Activated CD4-positive, alpha-beta T cell treated with anti-CD3 and anti-CD28 coated beads for 48 hours (primary cell): ENCODE measurements at places on chromosomes 11 and 22.

GRCh38 chr11:114058026-114058706 is 1.3 kb upstream of the ZBTB16 start:
- DNase-seq = no peak

DNA sequence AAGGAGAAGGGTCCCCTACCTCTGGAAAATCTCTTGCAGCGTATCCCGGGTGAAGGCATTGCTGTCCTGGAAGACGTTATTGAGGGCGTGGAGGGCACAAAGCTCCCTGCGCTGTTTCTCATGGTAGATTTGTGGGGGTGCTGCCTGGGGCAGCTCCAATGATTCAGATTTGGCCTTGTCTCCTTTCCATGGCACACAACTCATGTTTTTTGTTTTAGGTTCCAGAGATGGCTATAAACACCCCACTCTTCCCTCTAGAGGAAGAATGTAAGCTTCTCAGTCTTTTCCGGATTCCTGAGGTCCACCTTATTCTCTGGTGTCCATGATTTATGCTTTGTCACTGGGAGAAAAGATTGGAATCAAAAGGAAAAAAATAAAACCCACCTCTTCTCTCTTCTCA is 959 bp downstream of the JOSD1 start:
- DNase-seq = no peak

DNA sequence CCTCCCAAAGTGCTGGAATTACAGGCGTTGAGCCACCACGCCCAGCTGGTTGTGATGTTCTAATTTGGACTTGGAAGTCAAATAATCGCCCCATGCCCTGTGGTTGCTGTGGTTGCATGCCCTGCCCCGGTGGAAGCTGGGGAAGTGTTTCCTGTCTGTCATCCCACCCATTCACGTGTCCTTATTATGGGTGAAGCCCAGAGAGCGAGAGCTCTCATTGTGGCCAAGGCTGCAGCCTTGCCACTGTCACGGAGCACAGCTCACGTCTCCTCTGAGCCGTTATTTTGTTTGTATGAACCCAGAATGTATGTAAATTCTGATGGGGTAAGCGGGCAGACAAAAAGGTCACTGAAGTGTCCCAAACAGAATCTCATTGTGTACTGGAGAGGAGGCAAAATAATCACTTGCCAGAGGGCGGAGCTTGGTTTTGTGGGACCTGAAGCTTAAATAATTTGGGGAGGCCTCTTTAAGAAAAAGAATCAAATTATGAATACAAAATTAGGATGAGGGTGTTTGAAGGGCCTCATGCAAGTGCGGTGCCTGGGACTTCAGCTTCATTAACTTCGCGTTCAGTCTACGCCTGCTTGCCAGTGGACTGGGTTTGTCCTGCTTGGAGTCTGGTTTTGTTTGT is 25.8 kb upstream of the TREH start:
- peak; percentile 32 for DNase-seq

GRCh38 chr11:10935015-10935559 is 77.2 kb upstream of the ZBED5 start:
- DNase-seq = no peak

DNA sequence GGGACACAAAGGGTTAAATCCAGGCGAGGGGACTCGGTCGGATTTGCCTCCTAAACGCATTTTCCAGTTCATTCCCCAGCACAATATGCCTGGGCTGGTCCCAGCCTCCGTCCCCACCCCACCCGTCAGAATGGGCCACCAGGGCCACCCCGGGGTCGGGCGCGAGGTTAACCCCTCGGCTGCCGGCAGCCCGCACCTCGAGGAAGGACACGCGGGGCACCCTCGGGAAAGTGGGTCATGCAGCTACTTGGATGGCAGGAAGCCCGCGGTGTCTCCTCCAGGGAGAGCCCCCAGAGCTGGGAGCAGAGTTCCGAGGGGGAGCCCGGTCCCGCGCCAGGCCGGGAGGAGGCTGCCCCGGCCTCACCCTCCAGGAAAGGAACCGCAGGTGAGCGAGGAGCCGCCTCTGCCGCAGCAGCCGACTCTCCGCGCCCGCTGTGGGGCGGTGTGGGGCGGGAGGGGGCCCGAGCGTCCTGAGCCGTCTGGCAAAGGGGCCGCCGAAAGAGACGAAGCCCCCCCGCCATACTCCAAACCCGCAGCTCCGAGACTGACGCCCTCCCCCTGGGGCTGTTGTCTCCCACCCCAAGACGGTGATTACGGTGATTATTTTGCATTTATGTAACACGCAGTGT is 1.4 kb downstream of the NECTIN1 start:
- DNase-seq = peak; percentile 31

- peak; percentile 23 for DNase-seq
Measured at GRCh38 chr22:23205339-23206049, 25.2 kb downstream of the BCR start.
